ENCODE measurements at places on chromosomes 16 and 17.

DNA sequence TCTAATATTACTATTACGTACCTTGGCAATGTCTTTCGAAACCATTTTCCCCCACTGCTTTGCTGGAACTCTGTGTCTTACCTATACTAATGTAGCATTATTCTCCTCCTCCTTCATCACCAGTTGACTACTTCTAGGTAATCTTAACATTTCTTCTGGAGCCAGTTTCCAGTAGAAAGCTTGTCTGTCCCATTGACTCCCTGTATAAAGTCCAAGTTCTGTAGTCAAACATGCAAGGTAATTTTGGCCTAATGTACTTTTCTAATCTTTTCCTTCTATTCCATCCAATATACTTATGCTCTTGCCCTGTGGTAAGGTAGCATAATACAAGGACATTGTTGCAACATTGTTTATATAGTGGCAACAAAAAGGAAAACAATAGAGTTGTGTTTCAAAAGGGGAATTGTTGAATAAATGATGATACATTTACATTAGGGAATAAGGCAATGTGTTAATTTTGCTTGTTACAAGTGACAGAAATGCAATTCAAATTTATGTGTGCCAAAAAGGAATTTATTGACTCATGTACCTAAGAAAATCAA lies 27.9 kb downstream of the OMG start:
- DNase-seq, result no peak

DNA sequence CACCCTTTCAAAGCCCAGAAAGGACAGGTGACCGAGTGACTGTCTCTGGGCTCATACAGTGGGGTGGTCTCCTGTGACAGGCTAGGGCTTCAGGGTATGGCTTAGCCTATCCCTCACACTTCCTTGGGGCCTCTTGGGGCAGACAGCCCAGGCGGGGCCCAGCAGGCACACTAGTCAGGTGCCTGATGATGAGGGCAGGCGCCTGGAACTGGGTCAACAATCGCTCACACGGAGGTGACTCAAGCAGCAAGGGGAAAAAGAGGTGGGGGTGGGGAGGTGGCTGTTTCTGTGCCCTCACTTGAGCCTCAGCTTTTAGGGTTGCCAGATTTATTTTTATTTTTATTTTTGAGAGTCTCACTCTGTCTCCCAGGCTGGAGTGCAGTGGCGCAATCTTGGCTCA lies 6.4 kb upstream of the GRN start:
- DNase-seq, result no peak

DNA sequence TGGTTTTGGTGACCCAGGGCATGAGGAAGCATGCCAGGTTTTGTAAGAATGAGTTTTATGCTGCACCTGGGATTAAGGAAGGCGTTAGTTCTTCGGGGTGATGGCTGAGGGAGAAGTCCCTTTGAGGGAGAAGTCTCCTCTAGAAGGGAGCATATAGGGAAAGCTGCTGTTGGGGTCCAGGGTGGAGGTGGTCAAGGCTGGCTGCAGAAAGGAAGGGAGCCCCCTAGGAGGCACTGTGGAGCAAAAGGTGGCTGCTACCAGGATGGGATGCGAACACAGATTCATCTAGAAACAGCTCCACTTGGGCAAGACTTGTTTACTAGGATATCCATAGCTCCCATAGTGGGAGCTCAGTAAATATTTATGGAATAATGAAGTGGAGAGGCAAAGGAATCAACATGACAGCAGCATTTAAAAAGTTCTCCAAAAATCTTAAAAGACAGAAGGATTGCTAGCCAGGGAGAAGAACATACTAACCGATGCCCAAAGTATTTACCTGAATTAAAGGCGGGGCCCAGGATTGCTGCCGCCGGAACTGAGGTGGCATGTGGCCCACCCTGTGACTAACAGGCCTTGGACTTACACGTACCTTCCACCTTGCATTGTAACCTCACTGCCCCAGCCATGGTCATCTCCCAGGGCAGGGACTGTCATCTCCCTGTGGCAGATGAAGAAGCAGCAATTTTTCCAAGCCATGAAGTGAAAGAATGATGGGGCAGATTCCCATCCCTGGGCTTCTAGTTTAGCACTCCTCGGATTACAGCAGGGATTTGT lies 7.1 kb upstream of the LPCAT2 start:
- DNase-seq, result no peak

DNA sequence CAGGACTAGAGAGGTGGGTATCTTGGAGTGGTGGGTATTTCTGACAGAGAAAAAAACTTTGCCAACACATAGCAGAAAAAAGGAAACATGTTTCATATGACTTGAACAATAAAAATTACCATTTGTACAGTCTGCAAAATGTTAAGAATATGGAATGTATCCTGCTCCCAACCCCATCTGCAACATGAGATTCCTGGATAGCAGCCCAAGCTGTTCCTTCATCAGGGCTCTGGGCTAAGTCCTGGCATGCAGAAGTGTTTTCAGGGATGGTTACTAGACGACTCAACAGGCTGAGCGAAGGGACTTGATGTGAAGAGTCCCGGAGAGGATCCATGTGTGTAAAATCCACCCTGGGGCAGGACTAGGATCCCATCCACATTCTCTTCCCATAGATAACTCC lies 121.0 kb upstream of the IRX3 start:
- no peak for DNase-seq

DNA sequence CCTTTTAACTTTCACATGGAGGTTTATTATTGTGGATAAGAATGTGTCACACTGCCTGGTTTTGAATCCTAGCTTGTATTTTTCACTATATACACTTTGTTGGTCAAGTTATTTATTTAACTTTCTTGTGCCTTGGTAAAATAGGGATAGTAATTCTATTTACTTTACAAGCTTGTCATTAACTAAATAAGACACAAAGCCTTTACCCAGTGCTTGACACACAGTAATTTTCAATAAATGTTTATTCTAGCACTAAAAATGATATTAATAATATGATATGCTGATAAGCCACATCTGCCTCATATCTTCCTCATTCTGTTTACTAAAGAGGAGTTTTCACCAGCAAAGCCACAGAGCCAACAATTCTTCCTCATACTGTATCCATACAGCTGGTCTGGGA lies 27.8 kb downstream of the MYH10 start:
- no peak for DNase-seq

DNA sequence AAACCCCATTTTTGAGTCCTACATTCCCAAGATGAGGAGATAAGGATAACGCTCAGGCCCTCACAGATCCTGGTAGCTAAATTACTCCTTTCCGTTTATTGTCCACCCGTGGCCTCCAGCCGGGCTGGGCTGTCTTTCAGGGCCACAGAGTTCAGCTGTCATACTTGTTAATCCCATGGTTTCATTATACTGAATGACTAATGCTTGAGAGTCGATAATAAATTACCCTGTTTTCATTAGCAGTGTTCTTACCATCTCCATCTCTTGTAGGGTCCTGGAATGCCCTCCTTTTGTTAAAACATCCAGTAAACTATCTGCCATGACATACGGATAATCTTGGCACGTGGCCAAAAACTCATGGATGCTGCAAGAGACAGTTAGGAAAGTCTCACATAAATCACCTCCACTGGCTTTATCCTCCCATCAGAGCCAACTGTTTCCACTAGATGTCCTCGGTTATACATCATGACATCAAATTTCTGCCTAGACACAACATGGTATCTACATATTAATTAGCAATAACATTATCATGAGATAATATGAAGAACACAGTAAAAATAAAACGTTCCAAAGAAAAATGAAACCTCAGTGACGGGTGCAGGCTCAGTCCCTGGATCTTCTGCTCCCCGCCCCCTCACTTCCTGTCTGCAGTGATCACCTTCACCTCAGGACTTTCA lies 45.3 kb downstream of the BRD7 start:
- no peak for DNase-seq

Data from ecto neural progenitor cell (in vitro differentiated cells).